ENCODE measurements at places on chromosomes 11 and 22.

DNA sequence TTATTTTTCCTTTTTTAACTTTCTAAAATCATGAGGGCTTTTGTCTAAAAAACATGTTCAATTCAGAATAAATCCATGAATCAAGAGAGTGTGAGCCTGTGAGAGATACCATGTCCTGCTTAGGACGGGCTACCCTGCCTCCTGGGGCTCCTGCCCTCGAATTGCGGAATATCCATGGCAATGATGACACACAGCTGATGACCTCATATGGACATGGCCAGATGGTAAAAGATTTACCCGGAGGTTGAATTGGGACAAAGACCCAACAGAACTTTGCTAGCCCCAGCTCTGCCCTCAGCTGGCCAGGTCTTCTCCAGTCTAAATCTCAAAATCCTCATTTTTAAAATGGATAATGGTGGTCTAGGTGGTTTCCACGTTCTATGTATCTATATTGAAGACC, 538.1 kb upstream of the API5 start:
- no peak for DNase-seq

DNA sequence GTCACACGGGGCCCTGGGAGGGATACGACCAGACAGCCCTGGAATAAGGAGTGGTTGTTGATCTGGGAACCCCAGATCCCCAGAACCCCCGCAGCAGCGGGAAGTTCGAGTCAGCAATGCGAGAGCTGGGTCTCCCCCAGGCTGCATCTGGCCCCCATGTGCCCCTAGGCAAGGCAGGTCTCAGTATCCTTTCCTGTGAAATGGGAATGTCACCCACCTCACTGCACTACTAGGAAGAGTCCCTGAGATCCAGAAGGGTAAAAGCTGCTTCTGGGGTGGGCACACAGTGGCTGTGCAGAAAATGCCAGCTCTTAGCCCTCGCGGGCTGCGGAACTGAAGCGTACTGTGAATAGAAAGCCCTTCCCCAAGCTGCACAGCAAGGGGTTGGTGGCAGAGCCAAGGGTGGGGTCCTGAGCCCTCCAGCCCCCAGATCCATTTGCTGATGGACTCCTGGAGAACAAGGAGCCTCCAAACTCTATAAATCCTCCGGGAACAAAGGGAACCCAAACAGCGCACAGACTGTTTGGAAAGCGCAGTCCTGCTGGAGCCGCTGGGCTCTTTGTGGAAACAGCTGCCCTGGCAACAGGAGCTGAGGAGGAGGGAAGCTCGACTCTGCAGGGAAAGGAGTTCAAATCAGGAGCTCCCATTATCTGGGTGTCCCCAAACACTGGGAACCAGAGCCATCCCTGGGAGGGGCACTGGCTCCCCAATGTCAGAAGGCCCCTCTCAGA, 68.2 kb upstream of the SHISAL1 start:
- DNase-seq, result no peak

- DNase-seq, result no peak
These were observed 25.1 kb downstream of the OR10A6 start for GRCh38 chr11:7905961-7906429.

- DNase-seq, result no peak
These were observed 7.9 kb downstream of the SF3A1 start for GRCh38 chr22:30348809-30349208.

DNA sequence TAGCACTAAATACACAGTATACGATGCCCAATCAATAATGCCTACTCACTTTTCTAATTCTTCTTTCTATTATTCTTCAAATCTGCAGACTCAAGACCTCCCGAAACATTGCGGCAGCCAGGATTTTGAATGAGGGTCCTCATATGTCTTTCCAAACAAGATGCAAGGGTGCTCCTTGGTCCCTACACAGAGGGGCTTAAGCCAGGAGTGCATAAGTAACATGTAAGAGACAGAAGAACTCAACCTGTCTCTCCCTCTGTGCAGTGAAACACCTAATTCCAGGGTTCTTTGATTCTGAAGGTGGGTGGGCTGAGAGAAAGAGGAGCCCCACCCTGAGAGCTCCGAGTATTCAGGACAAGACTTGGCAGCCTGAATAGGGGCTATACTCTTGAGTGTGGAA, 117.6 kb downstream of the ZNF280B start:
- DNase-seq, result no peak

GRCh38 chr11:92480499-92480898, 255.9 kb downstream of the FAT3 start:
- no peak for DNase-seq

GRCh38 chr22:25134451-25134850, 65.2 kb upstream of the CRYBB3 start:
- DNase-seq, result no peak

GRCh38 chr11:40291741-40292140, 1167.7 kb downstream of the LRRC4C start:
- no peak for DNase-seq

GRCh38 chr22:27501191-27501936, 300.2 kb downstream of the MN1 start:
- no peak for DNase-seq

GRCh38 chr11:44621784-44622183, 56.3 kb downstream of the CD82 start:
- DNase-seq, result no peak

DNA sequence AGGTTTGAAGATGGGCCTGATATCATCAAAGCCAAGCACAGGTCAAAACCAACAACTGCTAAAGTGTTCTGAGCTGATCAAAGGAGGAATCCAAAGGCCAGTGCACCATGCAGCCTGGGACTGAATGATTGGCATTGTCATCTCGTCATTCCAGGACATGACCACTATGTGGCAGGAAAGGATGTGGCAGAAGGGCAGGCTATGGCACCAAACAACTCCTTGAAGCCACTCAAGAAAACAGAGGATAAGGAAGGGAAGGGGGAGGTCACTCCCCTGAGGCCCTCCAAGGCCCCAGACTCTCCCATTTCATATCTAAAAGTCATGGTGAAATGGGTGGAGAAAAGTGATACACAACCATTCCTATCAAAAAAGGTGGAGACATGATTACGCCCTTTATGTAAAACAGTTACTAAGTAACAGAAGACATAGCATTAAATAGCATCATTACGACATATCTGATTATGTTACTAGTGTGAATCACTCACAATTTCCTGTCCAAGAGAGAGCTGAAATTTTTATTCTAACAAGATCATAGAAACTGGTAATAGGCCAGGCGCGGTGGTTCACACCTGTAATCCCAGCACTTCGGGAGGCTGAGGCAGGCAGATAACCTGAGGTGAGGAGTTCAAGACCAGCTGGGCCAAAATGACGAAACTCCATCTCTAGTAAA, 49.3 kb downstream of the AHNAK start:
- no peak for DNase-seq

DNA sequence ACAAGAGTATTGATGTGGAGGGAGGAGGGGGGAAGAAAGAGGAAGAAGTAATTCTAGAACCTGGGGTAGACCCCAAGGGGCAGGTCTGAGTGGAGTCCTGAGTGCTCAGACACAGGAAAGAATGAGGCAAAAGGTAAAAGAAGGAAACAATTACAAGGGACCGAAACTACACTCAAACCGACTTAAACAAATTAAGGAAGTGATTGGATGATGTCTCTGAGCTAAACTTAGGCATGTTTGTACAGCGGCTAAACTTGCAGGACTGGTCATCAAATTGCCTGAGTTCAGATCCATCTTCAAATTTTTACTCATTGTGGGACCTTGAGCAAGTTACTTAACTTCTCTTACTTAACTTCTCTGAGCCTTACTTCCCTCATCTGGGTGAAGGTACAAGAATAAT, 86.3 kb upstream of the LRRC55 start:
- DNase-seq, result no peak

DNA sequence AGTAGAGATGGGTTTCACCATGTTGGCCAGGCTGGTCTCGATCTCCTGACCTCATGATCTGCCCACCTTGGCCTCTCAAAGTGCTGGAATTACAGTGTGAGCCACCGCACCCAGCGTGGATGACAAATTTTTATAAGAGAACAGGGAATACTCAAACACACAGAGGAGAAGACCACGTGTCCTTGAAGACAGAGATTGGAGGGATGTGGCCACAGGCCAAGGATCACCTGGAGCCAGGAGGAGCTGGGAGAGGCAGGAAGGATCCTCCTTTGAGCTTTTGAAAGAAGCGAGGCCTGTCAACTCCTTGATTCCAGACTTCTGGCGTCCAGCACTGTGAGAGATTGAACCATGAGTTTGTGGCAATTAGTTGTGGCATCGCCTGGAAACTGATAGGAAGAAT, 1049.5 kb downstream of the TBC1D22A start:
- DNase-seq, result no peak

DNA sequence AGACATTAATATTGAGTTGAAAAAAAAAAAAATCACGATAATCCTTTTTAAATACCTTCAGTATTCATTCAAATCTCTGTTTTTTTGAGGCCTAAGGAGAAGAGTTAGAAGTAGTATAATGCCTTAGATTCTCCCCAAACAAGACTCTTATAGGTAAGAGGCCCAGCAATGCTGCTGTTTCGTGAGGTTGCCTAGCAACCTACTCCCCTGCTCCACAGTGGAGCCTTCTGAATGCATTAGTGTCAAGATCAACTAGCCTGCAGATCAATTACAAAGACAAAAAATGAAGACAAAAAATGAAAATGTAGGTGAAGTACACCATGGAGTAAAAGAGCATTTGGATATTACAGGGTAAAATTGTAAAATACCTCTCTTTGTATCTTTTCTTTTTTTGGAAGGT, 229.8 kb upstream of the LUZP2 start:
- no peak for DNase-seq

DNA sequence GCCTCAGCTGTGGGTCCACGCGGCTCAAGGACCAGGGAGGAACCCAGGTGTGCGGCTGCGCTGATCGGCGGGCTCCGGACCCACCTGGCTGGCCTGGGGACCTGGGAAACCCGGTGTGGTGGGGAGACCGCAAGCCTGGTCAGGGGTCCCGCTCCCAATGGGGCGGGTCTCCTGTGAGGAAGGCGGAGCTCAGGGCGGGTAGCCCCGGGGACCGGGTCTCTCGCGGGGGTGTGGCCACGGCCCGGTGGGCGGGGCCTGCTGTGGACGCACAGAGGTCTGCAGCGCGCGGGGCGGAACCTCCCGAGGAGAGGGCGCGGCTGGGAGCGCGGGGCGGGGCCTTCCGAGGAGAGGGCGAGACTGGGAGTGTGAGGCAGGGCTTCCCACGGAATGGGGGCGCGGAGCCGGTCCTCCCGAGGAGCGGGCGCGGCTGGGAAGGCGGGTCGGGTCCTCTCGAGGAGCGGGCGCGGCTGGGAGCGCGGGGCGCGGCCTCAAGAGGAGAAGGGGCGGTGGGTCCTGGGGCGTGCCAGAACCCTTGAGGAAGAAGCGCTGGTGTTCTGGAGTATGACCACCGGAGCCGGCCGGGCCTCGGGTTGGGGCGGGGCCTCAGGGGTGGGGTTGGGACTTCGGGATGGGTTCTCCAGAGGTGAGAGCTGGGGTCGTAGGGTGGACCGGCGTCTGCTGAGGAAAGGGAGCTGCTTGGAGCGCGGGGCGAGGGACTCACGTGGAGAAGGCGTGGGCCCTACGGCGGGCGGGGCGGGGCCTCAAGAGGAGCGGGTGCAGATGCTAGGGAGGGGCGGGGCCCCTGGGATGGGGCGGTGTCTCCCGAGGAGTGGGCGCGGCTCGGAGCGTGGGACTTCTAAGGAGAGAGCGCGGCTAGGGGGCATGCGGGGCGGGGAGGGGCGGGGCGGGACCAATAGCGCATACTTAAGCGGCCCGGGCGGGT, 20.8 kb downstream of the DGCR6L start:
- peak; percentile 87 for DNase-seq

GRCh38 chr22:42202669-42203068, 67.8 kb downstream of the TCF20 start:
- peak; percentile 24 for DNase-seq

GRCh38 chr22:41327124-41327523, 25.8 kb downstream of the ZC3H7B start:
- no peak for DNase-seq

DNA sequence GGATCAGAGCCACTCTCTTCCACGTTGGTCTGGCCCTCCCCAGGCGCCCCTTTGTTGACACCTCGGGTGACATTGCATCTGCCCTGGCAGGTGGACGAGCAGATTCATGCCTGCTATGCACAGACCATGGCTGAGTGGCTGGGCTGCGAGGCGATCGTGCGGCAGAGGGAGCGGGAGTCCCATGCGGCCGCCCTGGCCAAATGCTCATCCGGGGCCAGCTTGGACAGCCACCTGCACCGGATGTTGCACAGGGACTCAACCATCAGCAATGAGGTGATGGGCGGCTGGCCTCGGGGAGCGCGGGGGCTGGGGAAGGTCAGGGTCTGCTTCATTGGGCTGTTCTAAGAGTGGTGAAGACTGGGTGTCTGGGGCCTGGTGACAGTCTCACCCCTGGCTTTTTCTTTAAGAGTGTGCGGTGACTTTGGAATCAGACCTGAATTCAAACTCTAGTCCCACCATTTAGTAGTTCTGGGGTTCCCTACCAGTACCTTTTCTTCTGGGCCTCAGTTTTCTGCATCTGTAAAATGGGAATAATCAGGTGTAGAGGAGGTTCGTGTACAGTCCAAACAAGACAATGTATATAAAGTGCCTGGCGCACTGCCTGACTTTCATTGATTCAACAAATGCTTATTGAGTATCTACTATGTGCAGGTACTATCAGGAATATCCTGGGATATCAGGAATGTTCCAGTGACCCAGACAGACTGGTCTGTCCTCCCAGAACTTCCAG, 53.0 kb downstream of the LHFPL7 start:
- DNase-seq, result no peak

DNA sequence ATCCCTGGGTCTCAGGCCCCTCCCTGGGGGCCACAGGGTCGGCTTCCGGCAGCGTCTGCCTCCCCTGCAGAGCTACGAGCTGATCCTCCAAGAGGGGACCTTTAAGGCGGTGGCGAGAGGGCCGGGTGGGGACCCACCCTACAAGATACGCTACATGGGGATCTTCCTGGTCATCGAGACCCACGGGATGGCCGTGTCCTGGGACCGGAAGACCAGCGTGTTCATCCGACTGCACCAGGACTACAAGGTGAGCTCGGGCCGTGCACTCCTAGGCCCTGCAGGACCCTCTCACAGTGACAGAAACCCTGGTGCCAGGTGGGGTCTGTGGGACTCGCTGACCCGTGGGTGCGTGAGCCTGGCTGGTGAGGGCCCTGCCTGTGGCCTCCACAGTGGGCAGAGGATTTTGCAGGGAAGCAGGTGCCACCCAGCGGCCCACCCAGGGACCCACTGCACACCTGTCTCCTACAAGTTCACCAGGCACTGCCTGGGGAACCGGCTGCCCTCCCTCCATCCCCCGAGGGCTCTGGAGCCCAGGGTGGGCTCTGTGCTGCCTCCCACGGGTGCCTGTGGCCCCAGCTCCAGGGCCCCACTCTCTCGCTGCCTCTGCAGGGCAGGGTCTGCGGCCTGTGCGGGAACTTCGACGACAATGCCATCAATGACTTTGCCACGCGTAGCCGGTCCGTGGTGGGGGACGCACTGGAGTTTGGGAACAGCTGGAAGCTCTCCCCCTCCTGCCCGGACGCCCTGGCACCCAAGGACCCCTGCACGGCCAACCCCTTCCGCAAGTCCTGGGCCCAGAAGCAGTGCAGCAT, 13.7 kb downstream of the MUC5B start:
- no peak for DNase-seq
